Activated T-helper 2 cell treated with anti-CD3 and anti-CD28 coated beads, Interferon-gamma antibody, Interleukin-2, Interleukin-4, amounts not matched to agents 10 μg/mL and 5 μg/mL and 100 μg/mL, durations not matched to agents 14 hours and 24 hours and 36 hours (primary cell): ENCODE measurements at places on chromosomes 5 and 9.

GRCh38 chr5:73523861-73524260, 25.6 kb downstream of the BTF3 start:
- H3K4me1 ChIP-seq = peaks cover 8% of the 10 kb centered on the region
- no peaks in the 10 kb centered on the region for H3K36me3 ChIP-seq
- H3K27me3 ChIP-seq = peaks cover 14% of the 10 kb centered on the region
- no peak for DNase-seq
- no peak overlapping the region for H3K4me3 ChIP-seq

- no peak overlapping the region for H3K27ac ChIP-seq
- no peak overlapping the region for H3K4me3 ChIP-seq
- no peaks in the 10 kb centered on the region for H3K36me3 ChIP-seq
- H3K27me3 ChIP-seq = peaks cover 11% of the 10 kb centered on the region
- no peak for DNase-seq
Measured at GRCh38 chr9:36878986-36879982, 154.8 kb downstream of the PAX5 start.

DNA sequence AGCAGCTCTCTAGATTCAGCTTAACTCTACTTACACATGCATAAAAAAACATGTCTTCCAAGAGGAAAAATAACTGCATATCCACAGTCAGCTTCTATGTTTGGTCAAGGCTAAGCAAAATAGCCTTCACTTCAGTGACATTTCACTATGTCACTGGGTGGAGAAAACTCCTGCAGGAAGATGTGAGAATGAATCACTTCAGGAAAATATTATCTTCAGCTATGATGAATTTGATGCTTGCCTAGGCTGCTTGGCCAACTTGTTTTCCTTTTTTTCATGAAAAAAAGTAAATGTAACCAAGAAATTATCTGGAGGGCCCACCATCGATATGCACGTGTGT, 143.0 kb upstream of the ZNF608 start:
- no peak overlapping the region for H3K4me3 ChIP-seq
- no peak for DNase-seq
- no peaks in the 10 kb centered on the region for H3K36me3 ChIP-seq
- no peaks in the 10 kb centered on the region for H3K27me3 ChIP-seq
- no peaks in the 10 kb centered on the region for H3K4me1 ChIP-seq

DNA sequence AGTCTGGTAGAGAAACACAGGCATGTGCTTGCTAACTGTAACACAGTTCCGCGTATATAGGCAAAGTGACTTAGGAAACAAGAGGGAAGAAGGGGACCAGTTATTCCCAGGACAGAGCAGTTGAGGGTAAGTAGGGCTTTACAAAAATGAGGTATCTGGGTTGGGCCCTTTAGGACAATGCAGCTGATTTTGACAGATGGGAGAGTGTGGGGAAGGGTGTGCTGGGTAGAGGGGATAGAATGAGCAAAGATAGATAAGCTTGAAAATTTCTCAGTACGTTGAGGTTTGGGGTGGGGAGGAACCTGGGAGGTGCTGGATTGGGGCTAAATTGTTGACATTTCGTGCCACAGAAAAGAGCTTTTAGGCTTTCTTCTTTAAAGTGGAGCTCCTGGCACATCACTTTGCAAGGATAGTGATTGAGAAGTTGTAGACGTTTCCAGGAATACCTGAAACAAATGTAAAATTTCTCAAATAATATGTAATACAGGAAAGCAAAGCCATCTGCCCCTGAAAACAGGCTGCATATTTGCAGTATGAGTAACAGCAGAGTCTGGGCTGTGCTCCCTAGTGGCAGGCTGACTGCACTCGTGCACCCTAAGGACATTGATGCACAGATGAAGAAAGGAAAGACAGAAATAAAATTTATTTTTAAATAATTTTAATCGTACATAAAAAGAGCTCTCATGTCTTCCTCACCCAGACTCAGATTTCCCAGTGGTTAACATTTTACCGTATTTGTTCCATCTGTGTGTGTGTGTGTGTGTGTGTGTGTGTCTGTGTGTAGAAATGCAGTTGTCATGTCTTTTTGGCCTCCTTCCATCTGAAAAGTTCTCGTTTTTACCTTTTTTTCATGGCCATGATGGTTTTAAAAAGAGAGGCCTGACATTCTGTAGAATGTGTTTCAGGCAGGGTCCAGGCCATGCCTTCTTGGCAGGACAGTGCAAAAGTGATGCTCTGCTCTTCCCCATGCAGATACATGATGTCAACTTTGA, 144.9 kb upstream of the DMRT1 start:
- H3K4me1 ChIP-seq = peaks cover 8% of the 10 kb centered on the region
- no peak for DNase-seq
- H3K27ac ChIP-seq = no peak overlapping the region
- peaks cover 2% of the 10 kb centered on the region for H3K27me3 ChIP-seq

DNA sequence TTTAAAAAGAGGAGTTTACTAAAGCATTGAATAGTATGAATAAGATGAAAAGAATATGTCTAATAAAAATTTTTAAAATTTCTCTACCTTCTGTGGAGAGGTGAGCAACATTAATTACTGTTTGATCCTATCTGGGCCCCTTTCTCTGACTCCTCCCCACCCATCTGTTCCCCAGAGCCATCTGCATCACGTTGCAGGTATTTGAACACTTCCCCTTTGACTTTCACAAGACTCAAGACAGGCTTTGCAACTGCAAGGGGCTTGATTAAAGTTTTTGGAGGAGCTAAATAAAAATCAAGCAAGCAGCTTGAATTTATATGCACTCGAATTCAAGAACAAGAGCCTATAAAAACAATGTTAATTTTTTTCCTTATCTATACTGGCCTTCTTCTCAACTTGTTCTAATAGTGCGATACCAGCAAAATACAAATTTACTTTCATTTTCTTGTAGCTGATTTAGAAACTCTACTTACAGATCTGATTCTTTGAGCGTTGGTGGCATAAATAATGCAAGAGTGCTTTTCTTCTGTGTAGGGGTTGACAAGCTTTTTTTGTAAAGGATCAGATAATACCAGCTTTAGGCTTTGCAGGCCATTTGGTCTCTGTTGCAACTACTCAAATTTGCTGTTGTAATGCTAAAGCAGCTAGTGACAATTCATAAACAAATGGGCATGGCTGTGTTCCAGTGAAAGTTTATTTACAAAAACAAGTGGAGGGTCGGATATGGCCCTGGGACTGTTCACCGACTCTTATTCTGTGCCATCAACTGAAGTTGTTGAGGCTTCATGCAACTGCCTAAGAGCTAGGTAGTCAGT, 21.2 kb downstream of the TXNDC8 start:
- no peaks in the 10 kb centered on the region for H3K36me3 ChIP-seq
- H3K27ac ChIP-seq = no peak overlapping the region
- peaks cover 10% of the 10 kb centered on the region for H3K4me1 ChIP-seq
- H3K27me3 ChIP-seq = peaks cover 8% of the 10 kb centered on the region
- peak overlapping the region; percentile 64 for H3K4me3 ChIP-seq

DNA sequence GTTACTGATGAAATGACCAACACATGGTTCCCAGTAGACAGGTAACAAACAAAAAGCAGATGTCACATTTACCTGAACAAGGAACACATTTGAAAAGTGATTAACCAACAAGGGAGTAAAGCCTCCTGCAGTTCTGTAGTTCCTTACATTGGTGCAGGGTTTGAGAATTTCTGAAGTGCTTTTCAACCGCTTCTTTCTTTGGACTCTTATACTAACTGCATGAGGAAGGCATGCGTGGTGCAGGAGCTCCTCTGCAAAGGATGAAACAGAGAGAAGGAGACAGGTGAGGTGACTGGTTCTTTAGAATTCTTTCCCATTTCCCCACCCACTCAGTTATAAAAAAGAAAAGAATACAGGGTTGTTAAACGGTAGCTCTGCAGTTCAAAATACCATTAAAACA, 4.6 kb upstream of the IL9 start:
- no peak overlapping the region for H3K4me3 ChIP-seq
- peaks cover 11% of the 10 kb centered on the region for H3K4me1 ChIP-seq
- H3K36me3 ChIP-seq = no peaks in the 10 kb centered on the region
- DNase-seq = no peak
- H3K27me3 ChIP-seq = peaks cover 47% of the 10 kb centered on the region
- no peak overlapping the region for H3K27ac ChIP-seq

DNA sequence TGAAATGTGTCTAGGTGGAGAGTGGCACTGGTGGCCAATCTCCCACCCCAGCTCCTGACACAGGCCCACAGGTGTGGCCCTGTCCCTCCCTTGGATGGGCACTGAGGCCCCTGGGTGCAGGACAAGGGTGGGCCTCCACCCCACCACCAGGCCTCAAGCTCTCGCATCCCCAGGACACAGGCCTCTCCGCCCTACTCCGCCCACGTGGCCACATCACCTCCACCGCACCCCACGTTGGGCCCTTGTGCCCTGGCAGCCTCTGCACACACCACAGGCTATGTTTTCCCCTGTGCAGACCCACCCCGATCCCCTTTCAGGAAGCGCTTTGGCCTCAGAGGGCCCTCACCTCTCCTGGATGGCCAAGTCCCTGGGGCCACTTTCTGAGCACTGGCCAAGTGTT, 54.7 kb downstream of the SECISBP2 start:
- peak overlapping the region; percentile 71 for H3K27ac ChIP-seq
- H3K4me3 ChIP-seq = no peak overlapping the region
- H3K27me3 ChIP-seq = no peaks in the 10 kb centered on the region
- DNase-seq = no peak

GRCh38 chr5:36897616-36898015, 21.0 kb downstream of the NIPBL start:
- no peak overlapping the region for H3K4me3 ChIP-seq
- no peak for DNase-seq
- H3K36me3 ChIP-seq = peaks cover 16% of the 10 kb centered on the region
- no peak overlapping the region for H3K27ac ChIP-seq

DNA sequence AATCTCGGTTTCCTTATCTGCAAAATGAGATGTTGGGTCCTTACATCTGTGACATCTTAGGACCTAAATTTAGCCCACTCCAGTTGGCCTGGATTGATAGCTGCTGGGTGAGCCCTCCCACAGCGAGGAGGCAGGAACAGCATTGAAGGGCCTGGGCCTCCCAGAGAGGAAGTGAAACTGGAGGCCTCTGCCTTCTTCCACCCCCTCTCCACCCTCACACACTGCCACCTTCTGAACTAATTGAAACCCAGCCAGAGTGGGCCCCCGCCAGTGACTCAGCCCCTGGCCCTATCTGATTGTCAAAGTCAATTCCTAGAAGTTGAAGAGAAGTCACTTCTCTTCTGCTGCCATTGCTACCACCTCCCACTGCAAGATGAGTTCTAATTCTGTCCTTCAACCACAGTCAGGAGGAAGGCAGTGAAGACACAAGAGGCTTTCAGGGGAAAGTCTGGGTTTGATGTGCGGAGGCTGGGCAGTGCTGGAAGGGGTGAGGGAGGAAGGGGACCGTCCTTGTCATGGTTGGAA, 55.2 kb upstream of the NEK6 start:
- H3K27ac ChIP-seq = peak overlapping the region; percentile 93
- DNase-seq = peak; percentile 85
- H3K4me1 ChIP-seq = peaks cover 78% of the 10 kb centered on the region
- no peaks in the 10 kb centered on the region for H3K27me3 ChIP-seq
- peaks cover 24% of the 10 kb centered on the region for H3K36me3 ChIP-seq

DNA sequence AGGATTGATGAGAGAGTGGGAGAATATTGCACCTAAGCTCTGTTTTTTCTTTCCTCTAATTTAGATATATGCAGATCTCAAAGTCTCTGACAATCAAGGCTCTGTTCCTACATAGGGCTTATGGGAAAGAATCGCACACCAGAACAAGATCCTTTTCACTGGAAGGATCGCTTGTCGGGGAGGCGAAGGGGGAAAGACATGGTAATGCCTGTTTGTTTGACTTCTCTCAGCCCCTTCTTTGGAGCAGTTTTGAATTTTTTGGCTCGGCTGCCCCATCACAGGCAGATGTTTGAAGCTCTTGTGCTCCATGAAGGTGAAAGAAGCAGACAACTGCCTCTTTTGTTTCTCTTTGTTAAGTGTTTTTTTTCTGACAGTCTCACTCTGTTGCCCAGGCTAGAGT, 599.9 kb upstream of the ZNF608 start:
- H3K27me3 ChIP-seq = no peaks in the 10 kb centered on the region
- H3K4me3 ChIP-seq = no peak overlapping the region
- H3K36me3 ChIP-seq = no peaks in the 10 kb centered on the region
- DNase-seq = no peak
- no peak overlapping the region for H3K27ac ChIP-seq
- no peaks in the 10 kb centered on the region for H3K4me1 ChIP-seq

DNA sequence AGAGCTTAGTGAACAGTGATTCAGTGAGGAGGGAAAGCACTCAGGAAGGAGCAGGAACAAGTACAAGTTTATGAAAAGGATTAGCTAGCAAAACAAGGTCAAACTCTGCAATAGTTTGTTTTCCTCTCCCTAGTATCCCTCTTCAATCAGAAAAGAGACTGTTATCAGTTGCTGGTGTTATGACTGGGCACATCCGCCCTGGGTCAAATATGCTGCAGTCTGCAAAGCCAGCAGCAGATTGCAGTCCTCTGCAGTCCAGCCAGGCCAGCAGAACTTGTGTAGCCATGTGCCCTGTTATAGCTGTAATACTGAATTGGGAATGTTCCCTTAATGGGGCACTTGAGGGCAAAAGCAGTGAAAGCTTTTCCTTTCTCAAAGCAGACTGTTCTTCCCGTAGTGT, 12.0 kb downstream of the PCDHAC2 start:
- H3K27me3 ChIP-seq = no peaks in the 10 kb centered on the region
- H3K4me1 ChIP-seq = no peaks in the 10 kb centered on the region
- H3K27ac ChIP-seq = no peak overlapping the region
- H3K4me3 ChIP-seq = no peak overlapping the region
- H3K36me3 ChIP-seq = no peaks in the 10 kb centered on the region
- no peak for DNase-seq

DNA sequence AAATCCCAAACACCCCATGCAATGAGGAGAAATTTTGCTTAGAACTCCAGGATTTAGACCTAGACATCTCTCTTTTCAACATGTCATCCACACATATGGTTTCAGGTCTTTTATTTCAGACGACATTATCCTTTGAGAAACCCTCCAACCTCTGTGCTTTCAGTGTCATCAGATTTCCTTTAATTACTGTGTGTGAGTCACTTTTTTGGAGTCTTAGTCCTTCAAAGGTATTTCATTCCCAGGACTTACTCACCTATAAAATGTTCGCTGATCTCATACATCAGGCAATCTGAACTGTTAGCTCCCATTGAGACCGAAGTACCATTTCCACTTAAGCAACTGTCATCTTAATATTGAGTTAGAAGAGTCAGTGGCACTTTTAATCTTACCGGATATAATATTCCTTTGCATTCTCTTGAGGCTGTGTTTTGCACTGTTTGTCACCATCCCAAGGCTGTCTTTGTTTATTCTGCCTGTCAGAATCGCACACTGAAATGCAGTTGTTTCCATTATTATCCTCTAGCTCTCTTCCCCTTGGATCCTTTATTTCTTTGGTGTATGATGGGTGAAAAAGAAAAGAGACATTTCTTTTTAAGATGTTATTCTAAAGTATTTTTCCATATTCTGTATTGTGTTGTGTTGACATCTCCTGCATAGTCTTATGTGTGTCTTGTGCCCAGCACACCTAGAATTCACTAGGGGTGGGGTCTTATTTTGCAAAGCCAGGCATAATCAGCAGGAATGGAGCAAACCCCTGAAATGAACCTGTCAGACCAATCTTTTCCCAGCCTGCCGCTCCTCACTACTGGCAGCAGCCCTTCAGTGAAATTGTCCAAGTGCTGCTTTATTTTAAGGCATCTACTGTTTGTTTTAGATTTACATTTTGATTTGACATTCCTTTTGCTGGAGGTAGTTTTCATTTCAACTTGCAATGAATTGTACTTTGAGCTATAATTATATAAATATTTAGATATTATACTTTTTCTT, 155.4 kb downstream of the PAM start:
- H3K4me1 ChIP-seq = peaks cover 5% of the 10 kb centered on the region
- DNase-seq = no peak
- H3K27me3 ChIP-seq = no peaks in the 10 kb centered on the region
- no peak overlapping the region for H3K27ac ChIP-seq
- no peak overlapping the region for H3K4me3 ChIP-seq
